Activated CD8-positive, alpha-beta memory T cell treated with anti-CD3 and anti-CD28 coated beads for 1 hour (primary cell): ENCODE measurements at places on chromosomes 3 and 15.

GRCh38 chr3:175445741-175446140, 586.6 kb downstream of the NAALADL2 start:
- no peak for DNase-seq

DNA sequence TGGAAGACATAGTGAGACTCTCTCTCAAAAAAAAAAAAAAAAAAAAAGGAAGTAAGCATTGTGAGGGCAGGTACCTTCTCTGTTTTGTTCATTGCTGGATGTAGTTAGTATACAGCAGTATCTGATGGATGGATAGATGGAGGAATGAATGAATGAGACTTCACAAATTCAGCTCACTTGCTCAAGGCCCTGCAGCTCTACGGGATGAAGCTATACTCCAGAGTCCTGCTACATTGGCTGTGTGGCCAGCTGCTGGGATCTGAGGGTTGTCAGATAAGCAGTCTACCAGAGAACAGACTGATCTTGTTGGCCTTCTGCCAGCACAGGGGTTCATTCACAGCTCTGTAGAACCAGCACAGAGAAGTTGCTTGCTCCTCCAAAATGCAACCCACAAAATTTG, 35.0 kb downstream of the MLH1 start:
- DNase-seq = no peak

GRCh38 chr3:138862924-138863775, 28.4 kb upstream of the PIK3CB start:
- no peak for DNase-seq

- no peak for DNase-seq
Observed at GRCh38 chr15:29476503-29477080, 207.0 kb upstream of the NSMCE3 start.

GRCh38 chr15:47934342-47934741, 186.4 kb upstream of the SLC24A5 start:
- DNase-seq = no peak

GRCh38 chr3:188578576-188579363, 424.8 kb downstream of the LPP start:
- DNase-seq = no peak
